ENCODE measurements at places on chromosomes 1 and 21. TPM values are rescaled to one million over a fixed set of nuclear protein-coding genes. Genes with fewer than 3 reads are reported as not detected.

DNA sequence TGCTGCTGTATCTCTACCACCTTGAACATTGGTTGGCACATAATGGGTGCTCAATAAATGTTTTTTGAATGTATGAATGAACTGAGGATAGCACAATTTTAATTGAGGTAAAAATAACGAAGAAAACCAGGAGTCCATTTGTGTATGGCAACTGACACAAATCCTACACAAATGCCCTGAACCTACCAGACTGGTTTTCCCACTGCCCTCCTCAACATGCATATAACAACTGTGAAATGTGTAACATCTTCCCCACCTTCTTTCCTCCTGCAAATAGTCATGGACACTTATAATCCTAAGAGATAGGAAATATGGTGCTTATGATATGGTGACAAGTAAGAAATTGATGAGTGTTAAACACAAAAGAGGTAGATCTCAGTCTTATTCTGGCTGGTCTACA lies 9.9 kb upstream of the LMO4 start:
- H3K4me1 ChIP-seq: no peaks in the 10 kb centered on the region
- DNase-seq: no peak
- no peaks in the 10 kb centered on the region for H3K36me3 ChIP-seq
- H3K27ac ChIP-seq: no peak overlapping the region
- no peaks in the 10 kb centered on the region for H3K27me3 ChIP-seq
- H3K4me3 ChIP-seq: no peak overlapping the region

GRCh38 chr1:181646710-181647109 lies 163.4 kb downstream of the CACNA1E start:
- DNase-seq: no peak
- no peak overlapping the region for H3K27ac ChIP-seq
- no peak overlapping the region for H3K4me3 ChIP-seq
- H3K36me3 ChIP-seq: no peaks in the 10 kb centered on the region

- peaks cover 23% of the 10 kb centered on the region for H3K27me3 ChIP-seq
- no peak overlapping the region for H3K27ac ChIP-seq
- H3K4me1 ChIP-seq: peaks cover 29% of the 10 kb centered on the region
- no peak overlapping the region for H3K4me3 ChIP-seq
- H3K36me3 ChIP-seq: no peaks in the 10 kb centered on the region
These were observed 4.6 kb downstream of the COLGALT2 start for GRCh38 chr1:184032930-184033418.

- no peaks in the 10 kb centered on the region for H3K36me3 ChIP-seq
- no peak overlapping the region for H3K4me3 ChIP-seq
- H3K4me1 ChIP-seq: no peaks in the 10 kb centered on the region
- H3K27ac ChIP-seq: no peak overlapping the region
- H3K27me3 ChIP-seq: no peaks in the 10 kb centered on the region
- no peak for DNase-seq
These were observed 304.6 kb upstream of the DEPDC1 start for GRCh38 chr1:68801440-68801839.

DNA sequence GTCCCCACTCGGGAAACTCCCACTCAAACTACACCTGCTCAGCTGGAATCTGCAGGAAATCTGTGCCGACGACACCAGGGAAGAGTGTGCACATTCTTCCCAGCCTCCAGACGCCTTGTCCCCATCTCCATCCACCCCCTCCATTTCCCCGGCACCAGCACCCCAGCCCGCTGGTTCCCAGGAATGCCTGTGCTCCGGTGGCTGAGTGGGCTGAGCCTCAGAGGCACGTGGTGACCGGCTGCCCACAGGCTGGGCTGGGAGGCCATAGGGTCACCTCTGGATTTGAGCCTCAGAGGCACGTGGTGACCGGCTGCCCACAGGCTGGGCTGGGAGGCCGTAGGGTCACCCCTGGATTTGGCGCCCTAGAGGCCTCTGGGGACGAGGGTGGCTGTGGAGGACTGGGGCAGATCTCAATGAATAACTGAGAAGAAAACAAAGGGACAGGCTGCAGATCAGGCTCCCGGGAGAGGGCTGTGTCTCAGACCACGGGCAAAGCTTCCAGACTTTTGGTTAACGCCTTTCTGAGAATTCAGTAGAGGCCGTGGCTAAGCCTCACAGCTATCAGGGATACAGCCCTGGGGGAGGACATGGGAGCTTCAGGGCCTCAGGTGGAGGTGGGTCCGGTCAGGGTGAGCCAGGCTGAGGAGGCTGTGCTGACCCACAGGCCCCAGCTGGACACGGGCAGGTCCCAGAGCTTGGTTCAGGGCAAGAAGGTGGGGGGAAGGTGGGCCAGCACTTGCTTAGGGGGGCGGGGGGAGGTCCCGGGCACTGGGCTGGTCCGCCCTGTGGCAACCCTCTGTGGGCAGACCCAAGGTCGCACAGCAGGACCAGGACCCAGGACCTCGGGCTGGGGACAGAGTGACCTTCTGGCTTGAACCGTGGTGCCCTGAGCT lies 17.3 kb upstream of the TTLL10 start:
- peaks cover 1% of the 10 kb centered on the region for H3K27me3 ChIP-seq
- no peak overlapping the region for H3K27ac ChIP-seq
- no peak overlapping the region for H3K4me3 ChIP-seq
- H3K4me1 ChIP-seq: peaks cover 22% of the 10 kb centered on the region

Gene MMP23B
- 1.7 TPM for total RNA-seq
